Fibroblast of lung (primary cell): ENCODE measurements at places on chromosomes 3 and 15.

DNA sequence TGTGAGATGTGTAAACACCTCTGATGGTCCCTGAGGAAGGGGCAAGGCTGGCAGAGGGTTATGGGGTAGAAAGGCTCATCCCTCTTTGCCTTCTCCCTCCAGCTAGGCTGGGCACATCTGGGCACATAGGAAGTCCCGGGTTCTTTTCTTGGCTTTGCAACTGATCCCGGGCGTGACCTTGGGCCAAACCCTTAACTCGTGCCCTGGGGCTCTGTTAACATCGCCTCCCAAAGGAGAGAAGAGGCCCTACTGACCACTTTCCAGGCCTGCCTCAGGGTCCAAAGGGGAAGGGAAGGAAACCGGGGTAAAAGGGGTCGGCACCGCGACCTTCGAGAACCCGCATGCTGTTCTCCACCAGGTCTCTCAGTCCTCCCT lies 549 bp downstream of the C3orf18 start:
- no peak for DNase-seq

DNA sequence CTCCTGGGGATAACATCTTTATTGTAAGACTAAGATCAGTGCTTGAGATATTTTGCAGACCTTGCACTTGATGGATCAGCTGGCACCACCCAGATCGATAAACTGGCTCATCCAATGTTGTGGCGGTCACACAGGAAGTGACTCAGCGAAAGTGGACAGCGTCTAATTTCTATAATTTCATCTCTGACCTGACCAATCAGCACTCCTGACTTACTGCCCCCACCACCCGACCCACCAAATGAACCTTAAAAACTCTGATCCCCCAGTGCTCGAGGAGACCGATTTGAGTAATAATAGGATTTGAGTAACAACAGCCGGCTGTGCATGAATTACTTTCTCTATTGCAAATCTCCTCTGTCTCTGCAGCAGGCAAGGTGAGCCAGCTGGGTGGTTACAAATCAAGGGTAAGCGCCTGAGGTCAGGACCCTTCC lies 62.7 kb upstream of the RNU6-1 start:
- no peak for DNase-seq

DNA sequence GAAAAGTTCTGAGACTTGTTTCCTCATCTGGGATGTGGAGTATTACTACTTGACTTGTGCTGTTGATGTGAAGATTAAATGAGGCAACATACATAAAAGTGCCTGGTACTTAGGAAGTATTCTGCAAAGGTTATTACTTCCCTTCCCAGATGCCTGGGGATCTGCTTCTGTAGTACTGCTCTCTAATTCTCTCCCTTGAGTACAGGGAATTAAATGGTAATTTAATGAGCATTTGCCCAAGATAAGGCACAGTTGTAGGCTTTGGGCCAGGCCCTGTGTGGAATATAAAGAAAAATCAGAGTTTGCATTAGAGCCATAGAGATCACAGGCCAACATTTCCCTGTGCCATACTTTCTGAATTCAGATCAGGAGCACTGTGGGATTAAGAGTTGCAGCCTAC lies 84.4 kb downstream of the LARS2 start:
- no peak for DNase-seq

- DNase-seq = no peak
These were observed 58.8 kb downstream of the ITPR1 start for GRCh38 chr3:4551794-4552442.

- no peak for DNase-seq
These were observed 3.2 kb downstream of the CTDSPL start for GRCh38 chr3:37864904-37865303.

DNA sequence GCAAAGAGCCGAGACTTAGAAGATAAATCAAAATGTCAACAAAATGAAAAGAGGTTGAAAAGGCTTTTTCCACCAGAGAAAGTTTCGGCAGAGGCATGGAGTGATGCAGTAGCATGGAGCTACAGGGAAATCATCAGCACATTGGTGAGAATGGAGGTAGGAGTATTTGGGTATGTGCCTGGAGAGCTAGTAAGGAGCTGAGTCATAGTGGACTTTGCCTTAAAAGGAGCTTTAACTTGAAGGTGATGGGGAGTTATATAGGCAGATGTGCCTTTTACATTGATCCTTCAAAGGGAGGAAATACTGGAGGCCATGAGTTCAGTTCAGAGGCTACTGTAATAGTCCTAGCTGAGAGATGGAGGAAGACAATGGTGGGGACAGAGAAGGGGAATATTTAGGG lies 44.3 kb downstream of the IL5RA start:
- no peak for DNase-seq

DNA sequence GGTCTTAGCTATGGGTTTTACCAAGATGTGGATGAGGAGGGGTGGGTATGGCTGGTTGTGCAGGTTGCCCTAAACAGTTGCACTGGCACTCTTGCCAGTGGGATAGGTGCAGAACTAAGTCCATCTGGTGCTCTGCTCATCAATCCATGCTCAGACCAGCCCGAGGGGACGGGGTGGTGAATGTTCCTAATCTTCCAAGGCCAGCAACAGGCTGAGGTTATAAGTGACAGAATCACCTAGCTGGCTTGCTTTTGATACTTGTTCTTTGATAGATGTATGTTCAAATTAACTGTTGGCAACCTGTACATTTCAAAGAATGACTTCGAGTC lies 53.5 kb upstream of the CCR2 start:
- DNase-seq = no peak

- no peak for DNase-seq
These were observed 77.5 kb downstream of the ESYT3 start for GRCh38 chr3:138511945-138512344.

DNA sequence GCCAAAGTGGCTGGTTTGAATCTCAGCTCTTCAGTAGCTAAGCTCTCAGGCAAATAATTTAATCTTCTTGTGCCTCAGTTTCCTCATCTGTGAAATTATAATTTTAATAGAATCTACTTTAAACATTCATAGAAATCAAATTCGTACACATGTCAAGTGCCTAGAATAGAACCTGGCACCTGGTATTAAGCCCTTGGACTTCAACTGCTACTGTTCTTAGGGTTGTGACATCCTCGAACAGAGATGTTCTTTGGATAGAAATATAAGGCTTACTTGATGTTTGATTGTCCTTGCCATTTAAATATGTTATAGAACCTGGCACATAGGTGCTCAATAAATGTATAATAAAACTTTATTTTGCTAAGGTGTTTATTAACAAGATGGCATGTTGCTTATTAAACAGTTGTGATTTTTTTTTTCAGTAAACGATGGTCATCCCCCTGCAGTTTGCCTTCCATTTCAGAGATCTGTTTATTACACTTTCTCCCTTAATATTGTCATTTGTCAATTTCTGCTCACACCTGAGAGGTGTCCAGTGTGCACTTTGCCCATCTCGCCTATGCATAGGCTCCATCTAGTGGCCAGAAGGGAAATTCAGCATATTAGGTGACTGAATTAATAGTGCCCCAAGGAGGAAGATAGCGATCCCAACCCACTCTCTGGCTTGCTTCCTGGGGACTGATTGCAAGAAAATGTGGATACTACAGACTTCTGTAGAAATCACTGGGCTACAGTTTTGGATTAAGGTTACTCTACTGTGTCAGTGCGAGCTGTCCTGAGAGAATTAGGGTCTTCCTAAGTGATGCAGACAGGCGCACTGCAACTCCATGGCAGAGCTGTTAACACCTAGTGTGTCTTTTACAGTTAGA lies 10.7 kb downstream of the IGF1R start:
- no peak for DNase-seq

DNA sequence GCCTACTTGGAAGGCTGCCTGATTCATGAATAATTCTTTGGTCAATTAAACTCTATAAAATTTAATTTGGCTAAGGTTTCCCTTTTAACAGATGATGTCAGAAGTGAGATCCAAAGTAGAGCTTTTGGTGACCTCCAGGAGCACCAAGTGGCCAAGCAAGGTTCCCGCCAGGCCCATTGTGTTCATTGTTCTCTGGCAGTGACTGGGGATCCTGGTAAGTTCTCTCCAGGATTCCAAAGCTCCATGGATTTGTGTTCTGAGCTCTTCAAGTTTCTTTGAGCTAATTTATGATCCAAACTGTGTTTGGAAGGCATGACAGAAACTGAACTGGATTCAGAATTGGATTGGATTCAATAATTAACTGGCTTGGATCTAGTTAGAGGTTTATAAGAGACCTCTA lies 72.0 kb upstream of the ALDH1L1 start:
- DNase-seq = no peak

DNA sequence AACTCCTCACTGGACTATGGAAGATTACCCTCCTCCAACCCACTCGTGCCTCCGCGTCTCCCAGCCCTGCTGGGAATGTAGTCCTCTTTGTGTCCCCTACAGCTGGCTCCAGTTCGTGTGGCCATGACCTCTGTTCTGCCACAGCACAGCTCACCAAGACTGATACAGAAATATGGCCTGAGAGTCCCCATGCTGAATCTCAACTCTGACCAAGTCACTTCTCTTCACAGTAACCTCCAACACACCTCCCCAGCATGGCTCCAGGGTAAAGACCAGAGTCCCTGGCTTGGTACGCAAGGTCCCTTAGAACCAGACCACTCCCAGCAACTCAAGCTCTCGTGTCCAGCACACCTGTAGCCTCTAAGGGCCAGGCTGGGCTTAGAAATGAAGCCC lies 2.3 kb upstream of the COL7A1 start:
- DNase-seq = no peak

GRCh38 chr3:171385086-171385485 lies 75.1 kb downstream of the TNIK start:
- no peak for DNase-seq

DNA sequence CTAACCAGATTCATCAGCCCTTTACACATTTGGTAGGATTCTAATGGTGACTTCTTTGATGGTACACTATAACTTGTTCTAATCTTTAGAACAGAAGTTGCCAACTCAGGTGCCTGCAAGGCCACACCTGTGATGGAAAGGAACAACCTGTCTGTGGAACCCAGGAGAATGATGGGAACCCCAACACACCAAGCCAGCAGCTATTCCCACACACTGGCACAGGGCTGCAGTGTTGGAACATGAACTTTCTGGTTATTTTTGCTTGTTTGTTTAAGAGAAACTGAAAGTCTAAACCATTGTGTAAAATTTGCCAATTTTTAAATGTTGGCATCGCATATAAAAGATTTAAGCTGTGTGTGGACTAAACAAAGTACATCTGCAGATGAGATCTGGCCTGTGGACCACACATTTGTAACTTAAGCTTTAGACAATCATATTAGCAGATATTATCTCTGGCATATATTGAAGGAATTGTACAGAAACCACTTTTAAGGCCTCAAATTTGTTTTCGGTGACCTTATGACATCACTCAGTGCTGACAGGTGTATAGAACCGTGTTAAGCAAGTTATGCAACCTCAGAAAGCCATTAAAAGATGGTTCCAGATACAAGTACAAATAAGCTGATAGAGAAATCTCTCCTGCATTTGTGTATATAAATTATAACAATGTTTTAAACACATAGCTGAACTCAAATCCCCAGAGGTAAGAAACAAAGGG lies 242.9 kb downstream of the SLC9A9 start:
- peak; percentile 49 for DNase-seq

DNA sequence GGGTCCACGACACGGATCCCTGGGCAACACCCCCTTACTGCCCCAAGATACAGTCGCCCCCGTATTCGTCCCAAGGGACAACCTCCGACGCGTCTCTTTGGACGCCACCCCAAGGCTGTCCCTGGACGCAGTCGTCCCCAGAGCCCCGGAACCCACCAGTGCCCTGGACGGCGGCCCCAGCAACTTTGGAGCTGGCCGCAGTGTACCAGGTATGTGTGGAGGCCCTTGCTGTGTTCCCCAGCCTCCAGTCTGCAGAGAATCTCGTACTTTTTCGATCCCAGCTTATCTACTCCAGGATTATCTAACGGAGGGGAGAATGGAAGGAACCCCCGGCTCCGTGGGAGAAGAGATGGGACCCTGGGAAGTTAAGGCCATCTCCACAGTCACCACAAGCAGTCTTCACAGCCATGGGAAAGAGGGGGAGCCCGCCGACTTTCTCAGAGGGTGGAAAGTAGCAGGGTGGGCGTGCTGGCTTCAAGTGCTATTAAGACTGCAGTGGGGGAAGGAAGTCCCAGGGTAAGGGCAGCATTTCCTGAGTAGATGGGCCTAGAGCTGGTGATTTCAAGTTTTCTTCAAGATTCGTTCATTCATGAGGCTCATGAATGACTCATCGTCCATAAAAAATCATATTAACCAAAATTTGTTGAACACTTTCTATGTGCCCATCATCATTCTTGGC lies 1.1 kb downstream of the MESP2 start:
- no peak for DNase-seq

GRCh38 chr15:90087454-90088154 lies 14.7 kb downstream of the IDH2 start:
- no peak for DNase-seq

- no peak for DNase-seq
These were observed 80.9 kb upstream of the SOX2 start for GRCh38 chr3:181630853-181631252.
